ENCODE measurements at places on chromosomes 7 and 10. TPM values are rescaled to one million over a fixed set of nuclear protein-coding genes. Genes with fewer than 3 reads are reported as not detected.

GRCh38 chr7:41466760-41467384 is 236.0 kb downstream of the INHBA start:
- DNase-seq = no peak

GRCh38 chr10:69503896-69504265 is 52.6 kb downstream of the TSPAN15 start:
- no peak for DNase-seq

GRCh38 chr7:44750921-44751571 is 2.4 kb downstream of the ZMIZ2 start:
- peak; percentile 39 for DNase-seq

DNA sequence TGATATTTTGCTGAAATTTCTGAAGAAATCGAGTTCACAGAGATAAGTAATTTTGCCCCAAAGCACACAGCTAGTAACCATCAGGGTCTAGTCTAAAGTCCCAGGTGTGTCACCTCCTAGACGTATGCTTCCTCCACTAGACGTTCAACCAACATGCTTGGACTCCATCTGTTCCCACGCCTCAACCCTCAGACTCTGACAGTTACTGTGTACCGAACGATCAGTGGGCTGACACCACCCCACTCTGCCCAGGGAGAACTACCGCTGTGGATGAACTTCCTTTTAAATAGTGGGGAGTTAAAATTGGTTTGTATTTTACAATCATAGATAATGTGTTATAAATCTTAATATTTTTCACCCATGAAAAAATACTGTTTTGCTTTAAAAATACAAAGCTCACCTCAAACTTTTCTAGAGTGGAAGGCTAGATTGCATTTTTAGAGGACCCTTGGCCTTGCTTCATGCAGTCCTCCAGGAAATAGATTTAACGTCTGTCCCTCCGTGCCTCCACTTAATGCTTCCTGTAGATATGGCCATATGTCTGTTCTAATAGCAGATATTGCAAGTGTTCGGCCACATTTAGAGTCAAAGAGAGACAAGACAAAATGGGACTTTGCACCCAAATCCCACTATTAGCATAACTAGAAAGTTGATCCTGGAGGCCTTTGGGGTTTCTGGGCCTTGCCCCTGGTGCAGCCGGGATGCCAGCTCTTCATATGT is 91.4 kb upstream of the ZPBP start:
- DNase-seq = no peak

COL26A1 gene
- total RNA-seq = not detected
